ENCODE measurements at places on chromosomes 5 and 9.

DNA sequence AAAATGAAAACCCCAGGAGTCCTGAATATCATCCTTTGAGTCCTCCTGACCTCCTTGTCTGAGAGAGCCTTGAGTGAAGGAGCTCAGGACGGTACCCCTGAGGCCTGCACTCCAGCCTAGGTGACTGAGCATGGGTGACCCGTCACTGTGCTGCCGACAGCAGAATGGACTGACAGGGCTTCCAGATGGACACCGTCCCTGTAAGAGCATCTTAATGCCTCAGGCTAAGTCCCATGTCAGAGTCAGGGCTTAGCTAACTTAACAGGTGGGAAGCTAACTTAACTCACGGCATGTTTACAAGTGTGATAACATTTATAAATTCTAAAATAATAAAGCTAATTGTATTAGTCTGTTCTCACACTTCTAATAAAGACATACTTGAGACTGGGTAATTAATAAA is 68.3 kb downstream of the IL6ST start:
- DNase-seq, result no peak

GRCh38 chr5:10731913-10732312 is 29.1 kb downstream of the DAP start:
- DNase-seq, result no peak

DNA sequence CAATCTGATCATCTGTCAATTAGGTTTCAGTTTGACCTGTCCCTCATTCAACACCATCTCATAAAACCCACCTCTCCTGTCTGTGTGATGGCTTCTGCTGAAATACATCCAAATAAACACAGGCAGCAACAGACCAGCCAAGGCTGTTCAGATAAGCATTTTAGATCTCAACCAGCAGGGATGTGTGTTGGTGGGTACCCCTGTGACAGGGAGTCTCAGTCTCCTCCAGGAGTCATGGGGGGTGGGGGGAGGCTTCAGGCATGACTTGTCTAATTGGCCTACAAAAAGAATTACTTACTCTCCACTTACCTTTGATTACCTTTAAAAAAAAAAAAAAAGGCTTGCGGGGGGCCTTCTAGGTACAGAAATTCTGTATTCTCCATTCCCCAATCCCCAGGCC is 65.9 kb downstream of the ROR2 start:
- no peak for DNase-seq

DNA sequence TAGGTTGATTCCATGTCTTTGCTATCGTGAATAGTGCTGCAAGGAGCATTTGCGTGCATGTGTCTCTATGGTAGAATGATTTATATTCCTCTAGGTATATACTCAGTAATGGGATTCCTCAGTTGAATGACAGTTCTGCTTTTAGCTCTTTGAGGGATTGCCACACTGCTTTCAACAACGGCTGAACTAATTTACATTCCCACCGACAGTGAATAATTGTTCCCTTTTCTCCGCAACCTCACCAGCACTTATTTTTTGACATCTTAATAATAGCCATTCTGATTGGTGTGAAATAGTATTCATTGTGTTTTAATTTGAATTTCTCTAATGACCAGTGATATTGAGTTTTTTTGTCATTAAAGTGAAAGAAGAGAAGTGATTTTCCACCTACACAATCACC is 18.5 kb downstream of the IFNA5 start:
- no peak for DNase-seq

DNA sequence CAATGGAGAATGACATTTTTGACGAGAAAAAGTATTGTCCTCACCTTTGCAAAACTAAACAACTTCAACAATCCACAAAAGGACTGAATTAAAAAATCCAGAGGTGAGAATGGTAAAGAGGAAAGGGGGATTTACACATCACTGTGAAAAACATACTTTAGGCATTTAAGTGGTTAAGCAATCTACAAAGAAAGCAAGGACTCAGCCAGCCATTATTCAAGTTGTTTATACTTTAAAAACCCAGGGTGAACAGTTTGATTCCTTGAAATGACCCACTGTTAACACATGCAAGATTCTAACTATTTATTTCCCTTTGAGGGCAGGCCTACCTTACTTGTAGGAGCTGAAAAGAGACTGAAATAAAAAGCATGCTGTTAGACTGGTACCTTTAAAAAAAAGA is 29.3 kb downstream of the TUT7 start:
- DNase-seq, result no peak

GRCh38 chr5:137146402-137146890 is 352.7 kb downstream of the SPOCK1 start:
- peak; percentile 29 for DNase-seq

- DNase-seq, result no peak
These were observed 59.4 kb upstream of the NEK6 start for GRCh38 chr9:124198331-124198730.

DNA sequence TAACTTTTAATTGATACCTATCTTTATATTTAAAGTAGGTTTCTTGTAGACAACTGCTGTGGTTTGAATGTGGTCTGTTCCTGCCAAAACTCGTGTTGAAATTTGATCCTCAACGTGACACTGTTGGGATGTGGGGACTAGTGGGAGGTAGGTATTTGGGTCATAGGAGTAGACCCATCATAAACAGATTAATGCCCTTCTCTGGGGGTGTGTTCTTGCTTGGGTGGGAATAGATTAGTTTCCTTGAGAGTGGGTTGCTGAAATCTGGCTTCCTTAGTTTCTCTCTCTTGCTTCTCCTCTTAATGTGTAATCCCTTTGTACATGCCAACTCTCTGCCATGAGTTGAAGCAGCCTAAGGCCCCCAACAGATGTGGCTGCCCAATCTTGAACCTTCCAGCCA is 34.6 kb upstream of the IPPK start:
- no peak for DNase-seq

GRCh38 chr9:69145144-69145715 is 28.8 kb upstream of the TJP2 start:
- no peak for DNase-seq

DNA sequence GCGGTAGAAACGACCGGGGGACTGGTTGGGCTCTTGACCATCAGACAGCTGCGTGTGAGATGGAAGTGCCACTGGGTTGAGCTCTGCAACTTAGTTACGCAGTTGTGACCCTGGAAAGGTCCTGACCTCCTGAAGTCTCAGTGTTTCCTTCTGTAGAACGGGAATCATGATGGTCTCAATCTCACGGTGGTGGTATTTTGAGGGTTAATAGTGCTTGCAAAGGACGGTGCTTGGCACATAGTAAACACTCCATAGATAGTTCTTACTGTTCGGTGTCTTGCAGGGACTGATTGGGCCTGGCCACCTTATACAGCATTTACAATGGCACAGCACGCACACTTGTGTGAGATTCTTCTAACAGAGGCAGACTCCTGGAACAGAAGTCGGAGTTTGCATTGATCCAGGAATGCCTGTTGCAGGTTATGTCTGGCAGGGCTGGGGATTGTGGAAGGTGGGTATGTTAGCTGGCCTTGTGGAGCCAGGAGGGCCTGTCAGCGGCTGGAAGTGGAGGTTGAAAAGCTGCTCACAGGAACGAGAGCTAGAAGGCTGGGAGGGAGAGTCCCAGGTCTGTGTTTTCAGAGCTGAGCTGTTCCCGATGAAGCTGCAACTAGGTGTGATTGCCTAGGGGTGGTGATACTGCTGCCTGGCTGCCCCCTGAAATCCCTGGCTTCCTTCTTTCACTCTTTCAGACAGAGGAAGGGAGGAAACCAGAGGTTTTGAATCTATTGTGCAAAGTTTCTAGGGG is 962 bp upstream of the TXN start:
- peak; percentile 46 for DNase-seq

- no peak for DNase-seq
These were observed 425.9 kb upstream of the MPDZ start for GRCh38 chr9:13705373-13705772.

- DNase-seq, result no peak
These were observed 23.3 kb downstream of the ENC1 start for GRCh38 chr5:74617202-74617601.

DNA sequence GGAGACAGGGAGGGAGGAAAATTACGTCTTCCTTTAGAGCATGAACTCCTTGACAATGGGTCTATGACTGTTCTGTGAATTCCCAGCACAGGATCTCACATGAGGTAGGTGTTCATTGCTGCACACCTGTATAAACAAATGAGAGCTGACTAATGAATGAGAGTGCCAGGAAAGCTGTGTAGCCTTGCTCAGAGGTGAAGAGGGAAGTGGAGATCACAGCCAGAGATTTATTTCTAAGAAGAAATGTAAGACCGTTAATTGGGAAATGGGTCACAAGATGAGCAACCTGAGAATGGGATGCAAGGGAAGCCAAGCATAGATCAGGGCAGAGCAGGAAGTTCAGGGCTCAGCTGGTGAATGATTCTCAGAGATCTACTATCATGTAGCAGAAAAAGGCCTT is 295.1 kb downstream of the CDK5RAP2 start:
- no peak for DNase-seq

DNA sequence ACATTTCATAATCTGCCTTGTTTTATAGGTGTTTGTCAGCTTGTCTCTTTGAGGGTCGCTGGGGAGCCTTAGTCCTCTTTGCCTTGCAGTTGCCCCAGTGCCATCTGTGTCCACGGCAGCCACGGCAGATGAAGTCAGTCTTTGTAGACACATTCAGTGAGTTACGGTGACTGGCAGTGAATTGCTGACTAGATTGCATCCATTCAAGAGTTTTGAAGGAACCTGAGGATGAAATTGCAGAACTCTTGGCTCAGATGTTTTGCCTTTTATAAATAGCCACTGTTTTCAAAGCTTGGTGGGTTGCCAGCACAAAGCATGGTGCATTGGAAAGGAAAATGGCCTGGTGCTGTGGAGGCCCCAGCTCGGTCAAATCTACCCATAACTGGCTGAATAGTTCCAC is 125.6 kb downstream of the TRIO start:
- DNase-seq, result peak; percentile 75

DNA sequence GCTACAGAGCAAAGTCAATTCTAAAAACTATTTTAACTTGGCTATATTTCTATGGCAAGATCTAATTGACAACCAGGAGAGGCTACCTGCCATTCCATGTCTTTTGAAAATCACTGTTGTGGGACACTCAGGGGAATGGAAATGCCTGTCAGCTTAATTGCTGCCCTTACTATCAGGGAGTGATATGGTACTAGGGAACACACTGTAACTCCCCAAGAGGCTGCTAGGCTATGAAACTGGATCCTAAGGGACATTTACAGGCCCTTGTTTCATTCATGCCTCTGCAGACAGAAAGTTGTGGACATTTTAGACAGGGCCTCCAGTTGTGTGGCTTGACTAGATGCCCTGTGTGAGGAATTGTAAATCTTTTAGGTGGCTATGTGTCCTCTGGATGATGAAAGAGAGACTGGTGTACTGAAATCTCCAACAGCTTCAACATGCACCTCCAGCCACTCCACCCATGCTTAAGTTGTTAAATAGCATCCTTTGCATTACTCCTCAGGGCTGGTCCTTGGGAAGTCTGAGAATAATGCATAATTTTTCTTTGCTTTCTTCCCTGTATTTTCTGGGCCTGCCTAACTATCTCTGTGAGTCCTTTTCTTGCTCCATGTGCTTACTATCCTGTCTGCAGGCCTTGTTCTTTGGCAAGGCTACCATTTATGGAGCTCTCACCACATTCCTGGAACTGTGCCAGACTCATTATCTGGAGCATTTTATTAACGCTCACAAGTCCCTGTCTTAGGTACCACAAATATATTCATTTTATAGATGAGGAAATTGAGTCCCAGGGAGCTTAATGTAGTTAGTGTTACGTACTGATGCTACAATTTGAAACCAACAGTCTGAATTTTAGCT is 3.2 kb downstream of the MROH2B start:
- peak; percentile 52 for DNase-seq

GRCh38 chr9:88809355-88810161 is 181.7 kb upstream of the S1PR3 start:
- DNase-seq, result no peak
